ENCODE measurements at places on chromosomes 1 and 21. TPM values are rescaled to one million over a fixed set of nuclear protein-coding genes. Genes with fewer than 3 reads are reported as not detected.

The DCDC2B gene
- total RNA-seq, result not detected

The FCRL4 gene
- not detected for total RNA-seq

The GJA8 gene
- total RNA-seq, result not detected

DNA sequence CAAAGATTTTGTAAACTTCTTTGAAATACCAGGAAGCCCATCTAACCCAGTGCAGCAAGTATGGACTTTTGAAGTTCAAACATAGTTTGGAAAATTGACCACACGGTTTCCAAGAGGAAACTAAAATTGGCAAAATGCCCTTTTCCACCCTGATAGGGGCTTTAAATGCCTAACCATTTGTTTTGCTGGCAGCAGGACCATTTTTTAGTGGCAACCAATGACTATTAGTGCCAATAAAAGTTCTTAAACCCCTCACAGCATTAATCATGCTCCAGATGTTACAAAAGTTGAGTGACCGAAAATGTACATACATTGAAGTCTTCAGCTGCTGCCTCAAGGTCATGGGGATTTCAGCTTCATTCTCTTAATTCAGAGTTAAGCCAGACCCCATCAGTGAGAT is 46.4 kb upstream of the ENAH start:
- H3K27me3 ChIP-seq, result no peaks in the 10 kb centered on the region
- peak overlapping the region; percentile 88 for H3K27ac ChIP-seq
- H3K4me3 ChIP-seq, result no peak overlapping the region
- DNase-seq, result no peak
- H3K4me1 ChIP-seq, result peaks cover 13% of the 10 kb centered on the region

DNA sequence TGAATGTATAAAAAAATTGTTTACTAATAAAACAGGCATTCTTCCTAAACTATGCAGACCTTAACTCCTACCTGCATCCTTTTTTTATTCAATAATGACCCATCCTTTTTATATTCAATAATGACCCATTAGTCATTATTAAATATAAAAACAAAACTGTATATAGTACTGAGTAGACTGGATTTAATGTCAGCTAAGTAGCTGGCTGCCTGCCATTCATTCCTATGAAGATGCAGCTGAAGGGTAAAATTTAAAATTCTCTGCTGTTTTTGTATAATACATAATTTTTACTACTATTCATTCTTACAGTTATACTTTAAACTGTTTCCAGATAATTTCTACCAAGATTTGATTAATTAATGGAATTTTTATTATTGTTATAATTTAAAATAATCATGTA is 79.3 kb downstream of the DENND1B start:
- no peaks in the 10 kb centered on the region for H3K36me3 ChIP-seq
- no peaks in the 10 kb centered on the region for H3K27me3 ChIP-seq
- no peak for DNase-seq
- no peak overlapping the region for H3K27ac ChIP-seq
- no peak overlapping the region for H3K4me3 ChIP-seq

Measured in gastrocnemius medialis (tissue), 4 donors.